ENCODE measurements at places on chromosomes 6 and 20.

DNA sequence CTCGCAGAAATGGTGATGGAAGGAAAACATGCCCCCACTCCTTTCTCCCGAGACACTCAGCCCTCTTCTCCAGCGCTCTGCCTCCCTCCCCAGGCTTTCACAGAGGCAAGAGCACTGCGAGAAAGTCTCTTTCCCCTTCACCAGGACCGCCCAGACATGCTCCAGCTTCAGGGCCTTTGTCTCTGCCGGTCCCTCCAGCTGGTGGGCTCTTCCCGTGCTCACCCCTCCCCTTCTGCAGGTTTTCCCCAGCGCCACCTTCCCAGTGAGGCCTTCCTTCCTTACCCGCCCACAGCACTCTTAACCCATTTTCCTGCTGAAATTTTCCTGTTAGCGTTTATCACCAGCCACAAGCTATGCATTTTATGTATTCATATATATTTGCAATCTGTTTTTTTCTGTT lies 86.2 kb downstream of the TFAP2C start:
- DNase-seq, result no peak

GRCh38 chr6:40743226-40743625 lies 156.1 kb upstream of the LRFN2 start:
- no peak for DNase-seq

- DNase-seq, result no peak
These were observed 71.5 kb upstream of the RIPOR2 start for GRCh38 chr6:25007269-25007699.

DNA sequence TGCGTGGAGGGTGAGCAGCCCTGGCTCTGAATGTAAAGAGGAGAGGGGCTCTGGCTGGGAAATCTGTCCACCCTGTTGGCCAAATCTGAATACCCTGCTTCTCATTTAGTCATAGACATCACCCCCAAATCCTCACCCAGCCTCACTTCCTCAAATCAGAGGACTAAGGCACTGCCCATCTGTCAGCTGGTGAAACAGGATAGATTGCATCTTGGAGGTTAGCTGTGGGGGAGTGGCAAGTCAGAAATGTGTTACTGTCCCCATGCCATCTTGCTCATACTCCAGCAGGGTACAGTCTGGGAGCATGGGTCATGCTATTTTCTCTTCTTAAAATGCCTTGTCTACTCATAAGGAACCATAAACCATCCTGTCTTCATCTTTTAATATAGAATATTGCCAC lies 9.5 kb upstream of the DTNBP1 start:
- no peak for DNase-seq

- DNase-seq, result no peak
These were observed 192.4 kb downstream of the CD83 start for GRCh38 chr6:14309951-14310445.

DNA sequence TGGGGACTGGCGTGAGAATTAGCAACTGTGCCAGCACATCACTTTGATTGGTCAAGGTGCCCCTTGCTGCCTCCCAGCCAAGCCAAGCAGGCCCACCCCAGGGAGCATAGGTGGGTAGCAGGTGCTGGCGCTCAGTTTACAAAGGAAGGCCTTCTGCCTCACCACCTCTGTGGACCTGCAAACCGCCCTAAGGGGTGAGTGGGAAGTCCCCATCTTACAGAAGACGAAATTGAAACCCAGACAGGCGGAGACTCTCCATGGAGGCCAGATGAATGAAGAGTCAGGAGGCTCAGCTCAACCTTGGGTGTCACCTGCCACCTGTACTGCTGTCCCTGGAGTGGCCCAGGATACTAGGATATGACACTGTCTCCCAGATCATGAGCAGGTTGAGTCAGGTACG lies 21.5 kb upstream of the MAS1L start:
- no peak for DNase-seq

DNA sequence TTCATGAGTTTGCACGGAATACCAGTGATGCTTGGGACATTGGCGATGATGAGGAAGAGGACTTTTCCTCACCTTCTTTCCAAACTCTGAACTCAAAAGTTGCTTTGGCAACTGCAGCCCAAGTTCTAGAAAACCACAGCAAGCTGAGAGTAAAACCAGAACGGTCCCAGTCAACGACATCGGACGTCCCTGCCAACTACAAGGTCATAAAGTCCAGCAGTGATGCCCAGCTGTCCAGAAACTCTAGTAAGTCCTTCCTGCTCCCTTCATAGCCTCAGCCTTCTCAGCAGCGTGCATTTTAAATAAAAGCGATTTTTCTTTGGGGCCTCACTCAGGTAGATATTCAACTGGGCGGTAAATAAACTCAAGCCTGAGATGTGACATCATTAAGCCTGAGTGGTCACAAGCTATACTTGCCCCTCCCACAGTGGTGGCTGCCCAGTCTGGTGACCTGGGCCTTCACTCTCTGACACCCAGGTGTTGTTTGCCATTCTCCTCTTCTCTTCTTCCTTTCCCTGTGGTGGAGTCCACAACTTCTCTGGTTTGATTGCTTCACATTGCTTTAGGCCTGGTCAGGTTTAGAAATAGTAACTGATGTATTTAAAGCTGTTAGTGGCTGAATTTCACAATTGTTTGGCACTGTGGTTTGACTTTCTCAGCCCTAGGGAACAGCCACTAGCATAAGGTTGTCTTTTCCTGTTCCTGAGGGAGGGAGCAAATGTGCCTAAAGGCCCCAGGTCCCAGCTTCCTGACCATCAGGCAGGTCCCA lies 21.6 kb upstream of the TMEM217 start:
- no peak for DNase-seq

DNA sequence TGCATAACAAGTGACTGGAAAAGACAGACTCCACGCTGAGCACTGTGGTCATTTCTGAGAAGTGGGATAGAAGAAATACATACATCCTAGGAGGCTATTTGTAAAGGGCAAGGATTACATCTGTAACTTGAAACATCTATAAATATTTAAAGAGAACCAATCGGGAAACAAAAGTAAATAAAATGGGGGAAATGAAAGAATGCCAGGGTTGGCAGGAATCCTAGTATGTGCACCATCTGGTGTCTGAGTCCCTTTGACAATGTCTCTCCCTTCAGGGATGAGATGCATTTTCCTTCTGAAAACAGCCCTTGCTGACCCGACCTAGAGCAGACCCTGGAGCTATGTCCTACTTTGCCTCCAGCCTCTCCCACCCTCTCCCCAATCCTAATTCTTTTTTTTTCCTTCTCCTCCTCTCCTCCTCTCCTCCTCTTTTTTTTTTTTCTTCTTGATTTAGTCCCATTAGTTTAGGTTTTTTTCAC lies 53.2 kb downstream of the VSTM2L start:
- no peak for DNase-seq

- no peak for DNase-seq
These were observed 2.2 kb downstream of the CENPB start for GRCh38 chr20:3784216-3784853.

DNA sequence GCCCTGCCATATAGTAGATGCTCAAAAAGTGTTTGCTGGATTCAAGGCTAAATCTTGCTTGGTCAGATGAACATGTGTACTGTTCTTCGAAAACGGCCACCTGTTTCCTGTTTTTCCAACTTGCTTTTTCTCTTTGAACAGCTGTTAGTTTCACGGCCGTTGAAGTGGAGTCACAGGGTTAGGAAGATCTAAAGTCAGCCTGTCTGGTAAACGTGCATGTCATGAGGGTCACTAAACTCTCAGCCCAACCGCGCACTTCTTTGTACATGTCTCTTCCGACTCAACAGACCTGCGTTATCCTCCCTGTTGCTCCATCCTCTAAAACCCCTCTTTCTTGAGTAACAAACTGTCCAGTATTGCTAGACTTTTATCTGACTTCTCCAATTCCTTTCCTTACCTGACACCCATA lies 93.2 kb upstream of the MAN1A1 start:
- no peak for DNase-seq

- no peak for DNase-seq
These were observed 139.4 kb downstream of the ID4 start for GRCh38 chr6:19976411-19977129.

- DNase-seq, result no peak
These were observed 52.5 kb upstream of the SPTLC3 start for GRCh38 chr20:12956303-12956702.

DNA sequence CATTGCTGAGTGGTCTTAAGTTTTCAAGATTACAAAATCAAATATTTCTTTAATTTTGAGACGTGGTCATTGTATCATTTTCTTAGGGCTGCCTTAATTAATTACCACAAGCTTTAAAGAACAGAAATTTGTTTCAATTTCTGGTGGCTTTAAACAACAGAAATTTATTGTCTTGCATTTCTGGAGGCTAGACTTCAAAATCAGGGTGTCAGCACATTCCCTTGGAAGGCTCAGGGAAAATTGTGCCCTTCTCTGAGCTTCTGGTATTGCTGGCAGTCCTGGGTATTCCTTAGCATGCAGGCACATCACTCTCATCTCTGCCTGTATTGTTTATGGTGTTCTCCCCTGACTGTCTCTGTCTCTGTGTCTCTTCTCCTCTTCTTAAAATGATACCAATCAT lies 76.0 kb upstream of the PCSK2 start:
- no peak for DNase-seq
